Stimulated activated CD4-positive, alpha-beta T cell treated with anti-CD3 and anti-CD28 coated beads, Interleukin-1b, Interleukin-23, amount 100 ng/mL, for 4 hours (primary cell): ENCODE measurements at places on chromosomes 13 and 19.

- no peak for DNase-seq
These were observed 65.2 kb upstream of the PEG3 start for GRCh38 chr19:56905631-56906150.

GRCh38 chr13:50425772-50426171 is 410.5 kb downstream of the KCNRG start:
- no peak for DNase-seq

DNA sequence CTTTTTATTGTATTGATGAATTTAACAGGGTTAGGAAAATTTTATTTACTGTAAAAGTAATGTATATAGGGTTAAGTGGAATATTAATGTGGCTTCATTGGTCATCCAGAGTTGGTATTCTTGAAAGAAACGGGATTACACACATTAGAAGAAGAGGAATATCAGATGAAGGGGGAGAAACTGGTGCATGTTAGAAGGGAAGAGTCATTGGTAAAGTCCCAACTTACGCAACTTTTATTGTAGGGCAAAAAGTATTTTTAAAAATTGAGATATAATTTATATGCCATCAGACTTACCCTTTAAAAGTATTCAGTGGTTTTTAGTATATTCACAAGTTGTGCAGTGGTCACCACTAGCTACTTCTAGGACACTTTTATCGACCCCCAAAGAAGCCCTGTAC is 47.3 kb downstream of the DNAJC3 start:
- no peak for DNase-seq

- DNase-seq: no peak
These were observed 1505.1 kb upstream of the SLC10A2 start for GRCh38 chr13:104571161-104571892.

DNA sequence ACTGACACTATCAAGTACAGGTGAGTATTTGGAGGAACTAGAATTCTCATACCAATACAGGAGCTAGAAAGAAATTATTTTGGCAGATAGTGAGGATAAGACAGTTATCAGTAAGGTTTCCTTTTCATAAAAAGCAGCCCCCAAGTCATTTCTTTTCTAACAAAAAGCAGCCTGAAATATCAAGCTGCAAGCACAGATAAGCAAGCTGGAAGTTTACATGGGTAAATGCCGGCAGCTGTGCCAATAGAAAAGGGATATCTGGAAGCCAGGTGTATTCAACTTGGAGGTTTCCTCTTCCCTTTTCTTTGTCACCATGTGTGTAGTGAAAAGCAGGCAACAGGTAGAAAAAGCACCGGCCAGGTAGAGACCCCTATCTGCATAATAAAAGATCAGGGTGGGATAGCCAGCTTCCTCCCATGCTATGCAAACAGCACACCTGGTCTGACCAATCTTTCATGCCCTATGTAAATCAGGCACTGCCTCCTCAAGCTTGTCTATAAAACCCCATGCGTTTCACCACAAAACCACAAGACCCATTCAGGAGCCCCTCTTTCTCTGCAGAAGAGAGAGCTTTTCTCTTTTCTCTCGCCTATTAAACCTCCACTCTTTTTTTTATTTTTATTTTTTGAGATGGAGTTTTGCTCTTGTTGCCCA is 22.9 kb downstream of the CYP4F2 start:
- no peak for DNase-seq

- DNase-seq: no peak
These were observed 16.8 kb downstream of the ZNF57 start for GRCh38 chr19:2917275-2918184.

DNA sequence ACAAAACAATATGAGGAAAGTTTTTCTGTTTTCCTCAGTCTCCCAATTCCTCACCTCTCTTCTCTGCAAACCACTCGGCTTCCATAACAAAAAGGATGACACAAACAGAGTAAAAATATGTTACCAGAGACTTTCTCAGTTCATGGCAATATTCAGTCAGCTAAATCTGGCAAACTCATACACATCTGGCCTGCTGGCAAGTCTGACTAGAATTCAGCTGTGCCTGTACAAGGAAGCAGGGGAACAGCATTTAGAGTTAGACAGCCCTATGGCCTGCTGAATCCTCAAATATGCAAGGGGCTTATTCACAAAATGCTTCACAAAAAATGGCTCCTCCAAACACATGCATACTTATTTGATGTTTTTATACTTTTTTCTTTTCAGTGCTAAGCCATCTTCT is 227.8 kb downstream of the ENOX1 start:
- no peak for DNase-seq

GRCh38 chr19:44260695-44261446 is 1.2 kb downstream of the ZNF233 start:
- DNase-seq: no peak

DNA sequence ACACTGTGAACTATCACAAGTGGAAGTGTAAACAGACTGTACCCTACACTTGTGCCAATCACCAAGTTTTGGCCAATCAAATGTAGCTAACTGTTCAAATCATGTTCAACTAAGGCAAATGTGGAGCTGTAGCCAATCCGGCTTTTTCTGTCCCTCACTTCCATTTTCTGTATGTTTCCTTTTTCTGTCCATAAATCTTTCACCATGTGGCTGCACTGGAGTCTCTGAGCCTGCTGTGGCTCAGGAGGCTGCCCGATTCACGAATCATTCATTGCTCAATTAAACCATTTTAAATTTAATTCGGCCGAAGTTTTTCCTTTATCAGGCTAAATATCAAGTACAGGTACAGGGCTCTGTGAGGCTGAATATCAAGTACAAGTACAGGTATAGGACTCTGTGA is 216.5 kb downstream of the RFC3 start:
- no peak for DNase-seq

DNA sequence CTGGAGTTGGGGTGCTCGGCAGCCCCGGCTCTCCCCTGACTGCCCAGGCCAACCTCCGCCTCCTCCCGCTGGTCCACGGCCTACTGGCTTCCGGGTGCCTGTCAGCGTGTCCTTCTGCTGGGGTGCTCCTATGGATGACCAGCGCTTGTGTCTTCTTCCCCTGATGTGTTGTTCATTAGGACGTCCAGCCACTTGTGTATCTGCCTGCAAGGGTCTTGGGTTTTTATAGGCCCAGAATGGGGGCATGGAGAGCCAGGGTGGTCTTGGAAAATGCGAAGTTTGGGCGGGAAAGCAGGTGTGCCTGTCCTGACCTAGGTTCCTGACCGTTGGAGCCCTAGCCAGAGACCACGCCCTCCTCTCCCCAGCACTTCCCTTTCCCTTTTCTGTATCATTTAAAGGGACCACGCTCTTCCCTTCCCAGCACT is 139.8 kb downstream of the SLITRK5 start:
- DNase-seq: no peak

DNA sequence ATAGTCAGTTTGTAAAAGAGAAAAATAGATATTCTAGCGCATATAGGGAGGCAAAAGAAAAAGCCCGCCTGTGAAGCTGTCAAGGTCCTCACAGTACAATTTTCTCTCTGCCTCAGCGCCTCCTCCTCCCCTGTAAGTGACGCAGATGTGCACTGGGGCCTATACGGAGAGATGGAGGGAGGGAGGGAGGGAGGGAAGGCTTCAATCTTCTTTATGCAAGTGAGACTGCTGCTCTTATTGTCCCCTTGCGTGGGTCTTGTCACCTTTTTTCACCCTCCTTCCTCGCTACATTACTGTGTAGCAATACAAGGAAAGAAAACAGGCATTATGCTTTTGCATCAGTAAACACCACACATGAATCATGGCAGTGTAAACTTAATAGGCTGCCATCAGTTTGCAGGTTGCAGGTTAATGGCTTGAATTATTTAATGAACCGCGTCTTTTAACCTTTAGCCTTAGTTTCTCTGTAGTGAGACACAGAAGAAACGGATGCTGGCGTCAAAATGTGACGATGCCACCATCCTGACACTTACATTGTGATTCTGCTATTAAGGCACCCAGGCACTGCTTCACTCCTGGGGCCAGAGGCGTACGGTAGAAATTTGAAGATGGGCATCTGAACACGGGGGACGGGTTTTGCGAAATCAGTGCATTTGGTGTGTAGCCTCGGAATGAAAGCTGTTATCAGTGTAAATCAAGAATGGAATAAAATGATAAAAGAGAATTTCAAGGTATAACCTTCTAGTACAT is at the start of gene KLHL1:
Gene KLHL1, minus strand, starts transcription at position 97 of the 750 bp plus-strand sequence. CDS start 753 bp downstream, outside the sequence.
- no peak for DNase-seq

- no peak for DNase-seq
These were observed 25.7 kb upstream of the CCNE1 start for GRCh38 chr19:29785955-29786589.

DNA sequence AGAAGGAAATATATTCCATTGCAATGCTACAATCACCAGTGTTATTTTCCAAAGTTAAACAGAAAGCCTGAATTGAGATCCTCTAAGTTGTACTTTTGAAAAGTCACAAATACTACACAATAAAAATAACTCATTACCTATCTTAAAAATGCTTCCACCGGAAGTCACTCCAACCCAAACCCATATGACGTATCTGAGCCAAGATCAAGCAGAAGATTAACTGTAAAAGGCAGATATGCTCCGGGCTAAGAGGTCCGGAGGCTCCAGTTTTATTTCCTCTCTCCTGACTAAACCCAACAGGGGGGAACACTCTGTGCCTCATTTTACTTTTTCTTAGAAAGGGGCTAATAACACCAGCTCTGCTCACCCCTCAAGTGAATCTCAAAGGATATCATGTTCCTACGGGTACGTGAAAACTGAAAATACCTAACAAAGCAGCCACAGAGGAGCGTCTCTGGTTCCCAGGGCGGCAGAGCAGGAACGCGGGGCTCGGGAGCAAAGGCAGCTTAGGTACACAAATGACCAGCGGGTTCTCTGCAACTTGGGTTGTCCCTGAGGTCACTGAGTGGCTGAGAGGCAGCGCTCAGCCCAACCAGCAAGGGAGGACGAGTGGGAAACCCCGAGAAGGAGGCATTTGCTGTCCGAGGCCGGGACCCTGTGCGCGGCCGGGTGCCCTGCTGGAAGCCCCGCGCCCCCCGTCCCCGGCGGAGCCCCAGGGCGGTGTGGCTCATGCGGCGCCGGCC is 750 bp downstream of the RAB20 start:
- DNase-seq: no peak
